Stimulated activated CD8-positive, alpha-beta memory T cell treated with anti-CD3 and anti-CD28 coated beads, Interleukin-2, amount 100 ng/mL, for 1 hour (primary cell): ENCODE measurements at places on chromosomes 5 and 9.

- no peak for DNase-seq
Observed at GRCh38 chr9:133969681-133970580, 22.2 kb downstream of the VAV2 start.

DNA sequence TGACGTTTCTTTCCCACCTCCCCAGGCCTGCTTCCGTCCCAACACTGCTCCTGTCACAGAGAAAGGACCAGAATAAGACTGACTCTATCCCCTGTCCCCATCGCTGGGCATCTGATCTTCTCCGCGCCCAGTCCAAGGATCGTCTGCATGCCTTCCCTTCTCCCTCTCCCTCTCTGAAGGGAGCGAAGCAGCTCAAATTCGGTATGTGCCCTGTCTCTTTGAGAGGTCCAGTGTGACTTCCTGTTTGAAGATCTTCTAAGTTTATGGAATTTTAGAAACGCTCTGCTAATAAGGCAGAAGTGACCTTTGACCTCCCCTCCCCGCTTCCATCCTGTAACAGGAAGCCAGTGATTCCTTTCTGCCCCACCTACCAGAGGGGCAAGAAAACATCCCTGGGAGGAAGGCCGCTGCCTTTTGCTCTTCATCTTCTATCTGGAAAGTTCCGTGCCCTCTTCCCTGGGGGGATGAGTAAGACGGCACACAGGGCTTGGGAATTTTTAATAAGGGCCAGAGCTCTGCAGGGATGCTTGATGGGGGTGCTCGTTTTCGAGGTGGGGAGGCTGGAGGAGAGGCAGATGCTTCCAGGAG, 40.7 kb upstream of the RNU6ATAC start:
- no peak for DNase-seq

GRCh38 chr9:86043586-86043985, 55.8 kb downstream of the GOLM1 start:
- DNase-seq: no peak

- no peak for DNase-seq
Observed at GRCh38 chr9:106963684-106964083, 100.7 kb downstream of the ZNF462 start.

GRCh38 chr5:91420879-91421278, 37.8 kb upstream of the ARRDC3 start:
- DNase-seq: no peak

DNA sequence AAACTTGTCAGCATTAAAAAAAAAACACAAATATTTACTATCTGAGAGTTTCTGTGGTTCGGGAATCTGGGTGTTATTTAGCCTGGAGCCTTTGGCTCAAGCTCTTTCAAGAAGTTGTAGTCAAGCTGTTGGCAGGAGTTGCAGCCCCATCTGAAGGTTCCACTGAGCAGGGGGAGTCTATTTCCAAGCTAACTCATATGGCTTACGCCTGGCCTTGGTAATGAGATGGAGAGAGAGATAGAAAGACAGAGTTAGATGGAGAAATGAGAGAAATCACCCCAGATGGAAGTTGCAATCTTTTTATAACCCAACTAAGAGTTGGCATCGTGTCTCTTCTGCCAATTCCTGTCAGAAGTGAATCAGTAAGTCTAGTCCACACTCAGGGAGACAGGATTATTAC, 1075.2 kb upstream of the SEMA6A start:
- DNase-seq: no peak

DNA sequence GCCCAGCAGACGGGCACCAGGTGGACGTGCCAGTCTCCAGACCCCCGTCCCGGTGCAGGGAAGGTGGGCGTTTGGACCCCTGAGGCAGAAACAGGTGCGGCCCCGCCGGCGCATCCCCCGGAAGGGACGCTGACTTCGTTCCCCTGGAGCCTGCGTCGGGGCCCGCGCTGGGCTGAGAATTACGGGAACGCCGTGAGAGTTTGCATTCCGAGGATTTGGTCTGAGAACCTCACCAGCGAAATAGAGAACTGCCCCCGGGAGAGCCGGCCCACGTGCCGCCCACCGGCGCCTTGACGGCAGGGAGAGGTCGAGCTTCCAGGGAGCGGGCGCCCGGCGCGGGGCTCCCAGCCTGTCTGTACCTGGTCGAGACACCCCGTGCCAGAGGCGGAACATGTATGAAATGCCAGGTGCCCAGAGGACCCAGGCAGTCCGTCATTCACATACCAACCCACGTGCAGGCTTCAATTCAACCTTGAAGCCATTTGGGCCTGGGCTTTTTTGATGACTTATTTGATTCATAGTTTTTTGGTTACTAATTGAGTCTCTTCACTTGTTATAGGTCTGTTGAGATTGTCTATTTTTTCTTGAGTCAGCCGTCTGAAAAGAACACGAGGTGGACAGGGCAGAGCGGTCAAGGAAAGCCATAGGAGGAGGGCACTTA, 877 bp upstream of the CAMSAP1 start:
- no peak for DNase-seq

GRCh38 chr5:177431317-177432142, 5.1 kb downstream of the GRK6 start:
- DNase-seq: no peak

- DNase-seq: no peak
Observed at GRCh38 chr5:30572279-30572678, 621.2 kb upstream of the CDH6 start.

DNA sequence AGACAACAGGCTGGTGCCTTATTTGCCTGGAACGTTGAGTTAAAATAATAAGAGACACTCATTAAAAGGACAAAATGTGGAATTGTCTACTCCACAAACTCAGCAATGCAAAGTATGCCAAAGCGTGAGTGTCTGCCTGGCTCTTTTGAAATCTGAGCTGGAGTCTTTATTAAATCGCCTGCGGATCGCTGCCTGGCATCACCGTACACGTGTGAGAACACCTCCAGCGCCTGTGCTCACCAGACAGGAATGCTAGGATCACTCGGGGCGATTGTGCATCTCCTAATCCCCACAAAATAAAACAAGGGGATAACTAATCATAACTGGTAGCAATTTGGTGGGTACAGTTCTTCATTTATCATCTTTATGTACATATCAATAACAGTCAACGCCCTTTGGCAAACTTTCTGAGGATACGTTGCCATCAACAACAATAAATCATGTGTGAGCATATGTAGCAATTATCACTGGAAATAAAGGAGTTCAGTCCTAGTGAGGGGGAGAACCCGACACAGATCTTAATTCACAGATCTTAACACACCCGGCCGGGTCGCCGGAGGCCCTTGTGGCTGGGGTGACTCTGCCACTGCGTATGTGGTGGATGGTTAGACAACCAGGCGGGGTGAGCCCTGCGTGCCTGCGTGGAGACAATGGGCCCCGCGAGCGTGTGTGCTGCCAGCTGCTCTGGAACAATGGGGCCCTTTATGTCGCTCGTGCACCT, 284.9 kb upstream of the IRX1 start:
- no peak for DNase-seq
